Vagina (tissue), 2 donors: ENCODE measurements at places on chromosomes 2 and 18.

GRCh38 chr2:240162032-240162431 is 21.6 kb upstream of the OTOS start:
- H3K27ac ChIP-seq, result no peak overlapping the region
- H3K36me3 ChIP-seq, result no peaks in the 10 kb centered on the region
- no peaks in the 10 kb centered on the region for H3K4me1 ChIP-seq
- no peak for DNase-seq

- peaks cover 50% of the 10 kb centered on the region for H3K36me3 ChIP-seq
- H3K27me3 ChIP-seq, result no peaks in the 10 kb centered on the region
- no peak overlapping the region for H3K27ac ChIP-seq
- DNase-seq, result no peak
Observed at GRCh38 chr2:208346756-208347155, 59.8 kb upstream of the PTH2R start.

GRCh38 chr2:142131010-142131669 is at the start of gene LRP1B:
Gene LRP1B (minus strand): TSS chr2:142131016. CDS start chr2:142130729, 287 bp downstream.
- DNase-seq, result no peak
- H3K27me3 ChIP-seq, result no peaks in the 10 kb centered on the region
- H3K4me1 ChIP-seq, result no peaks in the 10 kb centered on the region
- peak within 1 kb of the TSS; percentile 47 for H3K4me3 ChIP-seq
- no peaks in the 10 kb centered on the region for H3K36me3 ChIP-seq
- peak within 1 kb of the TSS; percentile 59 for H3K27ac ChIP-seq

DNA sequence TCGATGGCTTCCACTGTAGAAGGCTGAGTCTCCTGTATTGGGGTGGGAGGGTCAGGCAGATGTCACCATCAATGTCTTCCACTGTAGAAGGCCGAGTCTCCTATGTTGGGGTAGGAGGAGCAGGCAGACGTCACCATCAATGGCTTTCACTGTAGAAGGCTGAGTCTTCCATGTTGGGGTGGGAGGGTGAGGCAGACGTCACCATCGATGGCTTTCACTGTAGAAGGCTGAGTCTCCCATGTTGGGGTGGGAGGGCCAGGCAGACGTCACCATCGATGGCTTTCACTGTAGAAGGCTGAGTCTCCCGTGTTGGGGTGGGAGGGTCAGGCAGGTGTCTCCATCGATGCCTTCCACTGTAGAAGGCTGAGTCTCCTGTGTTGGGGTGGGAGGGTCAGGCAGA is 117.5 kb upstream of the TPO start:
- H3K27me3 ChIP-seq, result no peaks in the 10 kb centered on the region
- no peaks in the 10 kb centered on the region for H3K36me3 ChIP-seq
- H3K4me3 ChIP-seq, result no peak overlapping the region
- no peak overlapping the region for H3K27ac ChIP-seq

DNA sequence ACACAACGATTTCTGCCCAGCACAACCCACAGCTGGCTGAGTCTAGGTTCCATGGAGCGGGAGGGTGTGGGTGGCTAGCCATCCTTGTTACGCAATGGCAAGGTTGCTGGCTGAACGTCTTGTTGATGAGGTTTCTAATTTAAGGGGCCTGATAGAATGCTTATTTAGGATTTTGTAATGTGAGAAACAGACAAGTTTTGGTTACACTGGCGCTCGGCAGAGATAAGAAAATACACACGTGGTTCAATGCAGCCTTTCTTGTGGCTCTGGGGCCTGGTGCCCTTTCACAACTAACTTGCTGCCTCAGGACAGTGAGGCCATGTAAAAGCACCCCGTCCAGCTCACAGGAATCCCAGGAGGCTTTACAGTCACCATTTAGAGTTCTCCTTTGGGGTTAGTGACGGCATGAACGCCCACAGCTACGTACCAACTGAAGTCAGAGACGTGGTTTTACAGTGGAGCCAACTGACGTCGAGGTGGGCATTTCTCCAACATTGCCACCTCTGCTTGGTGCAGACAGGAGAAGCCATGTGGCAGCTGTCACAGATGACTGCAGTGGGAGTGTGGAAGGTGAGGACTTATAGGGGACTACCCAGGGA is 29.7 kb upstream of the PIEZO2 start:
- H3K27ac ChIP-seq, result no peak overlapping the region
- no peaks in the 10 kb centered on the region for H3K36me3 ChIP-seq
- no peak for DNase-seq
- no peaks in the 10 kb centered on the region for H3K27me3 ChIP-seq
- H3K4me3 ChIP-seq, result no peak overlapping the region
- H3K4me1 ChIP-seq, result no peaks in the 10 kb centered on the region
